ENCODE measurements at places on chromosomes 2 and 18.

- DNase-seq = no peak
Observed at GRCh38 chr18:51425889-51426288, 228.4 kb upstream of the MEX3C start.

DNA sequence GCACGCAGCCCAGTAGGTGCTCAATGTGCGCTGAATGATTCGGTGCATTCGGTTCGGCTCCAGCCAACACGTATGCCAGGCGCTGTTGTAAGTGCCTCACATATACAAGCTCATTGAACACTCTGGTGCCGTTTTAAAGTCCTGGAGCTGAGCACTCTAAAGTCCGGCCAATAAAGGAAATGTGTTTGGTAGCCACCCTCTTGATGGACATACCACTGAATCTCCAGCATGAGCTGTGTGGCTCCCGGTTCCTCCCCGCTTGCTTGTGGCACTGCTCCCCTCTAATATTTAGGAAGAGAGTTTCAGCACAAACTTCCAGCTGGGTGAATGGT, 112.1 kb downstream of the MCFD2 start:
- no peak for DNase-seq

DNA sequence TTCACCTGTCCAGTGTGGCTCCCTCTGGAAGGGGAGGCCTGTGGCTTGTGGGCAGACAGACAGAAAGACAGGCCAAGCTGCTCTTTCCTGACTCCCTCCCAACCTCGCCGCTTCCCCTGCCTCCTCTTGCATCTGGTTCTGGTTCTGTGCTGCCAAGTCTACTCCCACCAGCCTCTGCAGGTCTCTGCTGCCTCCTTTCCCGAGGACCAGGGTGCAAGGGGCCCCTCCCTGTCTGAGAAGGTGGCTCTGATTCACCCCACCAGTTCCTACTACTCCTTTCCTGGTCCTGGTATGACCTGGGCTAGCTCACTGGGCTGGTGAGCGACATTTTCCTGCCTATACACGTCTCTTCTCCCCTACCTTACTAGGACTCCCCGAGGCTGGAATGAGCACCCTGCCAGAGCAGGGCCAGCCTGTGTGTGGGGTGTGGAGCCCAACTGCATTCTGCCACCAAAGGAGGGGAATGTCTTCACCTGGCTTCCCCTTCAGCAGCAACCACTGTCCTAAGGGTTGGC, 238.5 kb downstream of the CELF4 start:
- DNase-seq = no peak

DNA sequence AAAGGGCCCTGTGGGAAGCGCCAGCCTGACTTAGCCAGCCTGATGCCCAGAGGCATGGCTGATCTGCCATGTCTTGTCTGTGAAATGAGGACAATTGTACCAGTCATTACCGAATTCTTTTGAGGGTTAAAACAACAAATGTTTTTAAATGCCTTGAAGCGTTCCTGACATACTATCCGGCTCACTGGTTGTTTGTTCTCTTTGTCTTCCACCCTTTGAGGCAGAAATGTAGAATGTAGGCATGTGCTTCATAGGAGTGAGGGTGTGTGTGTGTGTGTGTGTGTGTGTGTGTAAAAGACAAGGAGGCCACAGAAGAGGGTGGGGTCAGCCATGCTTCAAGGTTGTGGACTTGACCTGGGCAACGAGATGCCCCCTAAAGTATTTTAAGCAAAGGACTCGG, 35.5 kb downstream of the TGFBRAP1 start:
- no peak for DNase-seq

- no peak for DNase-seq
Observed at GRCh38 chr2:83756219-83756618, 702.9 kb downstream of the SUCLG1 start.

DNA sequence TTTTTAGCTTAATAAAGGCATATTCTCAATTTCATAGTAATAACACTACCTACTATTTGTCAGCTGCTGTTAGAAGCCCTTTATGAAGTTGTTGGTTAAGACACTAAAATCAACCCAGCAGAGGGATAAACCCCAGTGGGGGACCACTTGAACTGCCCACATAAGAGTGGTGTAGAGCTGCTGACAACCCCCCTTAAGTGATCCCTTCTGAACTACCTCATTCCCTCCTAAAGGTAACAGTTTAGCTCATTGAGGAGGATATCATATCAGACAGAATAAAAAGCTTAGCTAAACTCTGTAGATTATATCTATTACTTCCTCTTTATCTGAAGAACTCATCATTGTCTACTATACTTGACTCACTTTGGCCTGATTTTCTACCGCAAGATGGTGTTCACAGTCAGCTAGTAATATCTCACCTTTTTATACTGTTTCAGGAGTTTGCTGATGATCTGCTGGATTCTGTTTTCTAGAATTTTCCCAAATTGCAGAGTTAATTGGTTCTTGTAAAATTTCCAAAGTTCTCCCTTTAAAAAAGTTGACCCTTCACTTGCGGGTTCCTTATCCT, 16.2 kb downstream of the GALM start:
- DNase-seq = no peak

DNA sequence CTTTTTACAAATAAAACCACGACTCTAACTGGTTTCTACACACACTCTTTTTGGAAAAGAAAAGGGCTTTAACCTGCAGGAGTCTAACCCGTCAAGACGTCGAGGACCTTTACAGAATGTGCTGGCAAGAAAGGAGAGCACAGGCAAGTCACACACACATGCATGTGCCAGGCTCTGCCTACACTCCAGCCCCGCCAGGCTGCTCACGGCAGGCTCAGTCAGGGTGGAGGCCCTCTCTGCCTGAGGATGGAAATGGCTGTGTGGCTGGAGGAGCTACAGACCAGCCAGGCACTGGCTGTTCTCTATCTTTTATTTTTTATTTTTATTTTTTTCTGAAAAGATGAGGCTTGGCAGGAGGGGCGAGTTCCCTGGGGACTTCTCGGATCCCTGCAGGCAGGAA, 10.2 kb downstream of the SIX3 start:
- DNase-seq = no peak

- no peak for DNase-seq
Observed at GRCh38 chr18:74748809-74749208, 151.1 kb downstream of the ZNF407 start.

DNA sequence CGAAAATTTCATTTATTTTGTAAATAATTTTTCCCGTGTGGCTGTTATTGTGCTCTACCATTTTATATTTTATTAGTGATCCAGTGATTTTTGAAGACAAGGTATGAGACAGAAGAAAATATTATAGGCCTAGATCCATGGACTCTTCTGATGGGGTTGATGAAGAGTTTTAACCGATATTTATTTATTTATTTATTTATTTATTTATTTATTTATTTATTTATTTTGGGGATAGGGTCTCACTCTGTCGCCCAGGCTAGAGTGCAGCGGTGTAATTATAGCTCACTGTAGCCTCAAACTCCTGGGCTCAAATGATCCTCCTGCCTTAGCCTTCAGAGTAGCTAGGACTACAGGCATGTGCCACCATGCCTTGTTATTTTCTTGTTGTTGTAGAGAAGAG, 33.6 kb upstream of the RMND5A start:
- no peak for DNase-seq

DNA sequence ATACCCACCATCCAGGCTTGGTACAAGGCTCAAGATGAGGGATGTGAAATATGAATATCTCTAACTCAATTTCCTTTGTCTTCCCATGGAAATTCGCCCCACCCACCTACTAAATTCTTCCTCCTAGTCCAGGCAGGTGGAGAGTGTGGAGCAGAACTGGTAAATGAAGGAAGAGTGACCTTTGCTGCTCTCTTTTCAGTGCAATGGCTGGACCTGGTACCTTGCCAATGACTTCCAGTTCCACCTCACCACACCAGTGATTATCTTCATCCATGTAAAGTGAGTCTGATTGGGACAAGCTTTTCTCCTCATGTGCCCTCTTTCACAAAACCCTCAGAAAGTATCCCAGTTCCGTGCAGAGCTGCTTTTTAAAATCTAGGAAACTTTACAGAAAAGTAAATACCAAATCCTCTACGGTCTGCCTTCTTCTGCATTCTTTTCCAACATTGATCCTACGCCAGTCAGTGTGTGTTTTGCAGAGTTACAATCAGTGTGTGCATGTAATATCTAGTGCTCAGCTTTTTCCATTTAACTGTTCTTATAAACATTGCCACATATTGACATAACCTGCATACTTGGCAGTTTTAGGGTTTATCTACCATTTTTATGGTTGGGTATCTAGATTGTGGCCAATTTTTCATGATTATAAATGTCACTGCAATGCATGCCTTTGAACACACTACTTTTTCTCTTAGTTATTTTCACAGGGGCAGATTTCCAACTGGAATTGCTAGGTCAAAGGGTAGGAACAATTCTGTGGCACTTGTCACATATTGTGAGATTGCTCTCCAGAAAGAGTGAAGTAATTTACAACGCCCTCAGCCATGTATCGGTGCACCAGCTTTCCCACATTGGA, 86.5 kb upstream of the SEC11C start:
- DNase-seq = peak; percentile 92

- DNase-seq = no peak
Observed at GRCh38 chr18:23710068-23710527, 20.8 kb downstream of the LAMA3 start.
